ENCODE measurements at places on chromosomes 11 and 22. TPM values are rescaled to one million over a fixed set of nuclear protein-coding genes. Genes with fewer than 3 reads are reported as not detected.

The OR5D14 gene
- polyA plus RNA-seq: not detected

The TSGA10IP gene
- polyA plus RNA-seq: not detected

The IRAG1 gene
- polyA plus RNA-seq: 5.7 TPM

The LMO1 gene
- 0.06 TPM for polyA plus RNA-seq

The FUT4 gene
- polyA plus RNA-seq: 0.75 TPM

The LARGE2 gene
- polyA plus RNA-seq: 45.8 TPM

The SHISAL1 gene
- 0.22 TPM for polyA plus RNA-seq

The USP28 gene
- 3.5 TPM for polyA plus RNA-seq

The CARD18 gene
- polyA plus RNA-seq: 3.0 TPM

Measured in esophagus (tissue), 2 donors.